CD8-positive, alpha-beta memory T cell (primary cell): ENCODE measurements at places on chromosomes 5 and 9.

- no peak for DNase-seq
Measured at GRCh38 chr5:101678481-101679193, 617.4 kb downstream of the SLCO4C1 start.

GRCh38 chr9:92275541-92275940, 18.0 kb downstream of the IARS1 start:
- no peak for DNase-seq

DNA sequence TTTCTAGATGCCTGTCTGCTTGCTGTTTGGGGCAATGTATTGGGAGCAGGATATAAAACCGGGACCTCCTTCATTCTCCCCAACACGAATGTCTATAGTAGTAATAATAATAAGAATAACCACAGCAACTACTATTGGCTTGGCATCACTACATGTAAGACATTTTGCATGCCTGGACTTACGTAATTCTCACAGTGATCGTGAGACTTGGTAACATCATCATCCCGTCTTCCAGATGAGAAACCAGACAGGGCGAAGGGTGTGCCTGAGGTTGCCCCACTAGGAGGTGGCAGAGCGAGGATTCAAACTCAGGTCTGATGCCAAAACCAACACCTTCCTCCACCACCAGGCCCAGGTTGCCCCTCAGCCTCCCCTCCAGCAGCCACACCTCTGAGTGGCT, 185.1 kb downstream of the RGS3 start:
- no peak for DNase-seq

DNA sequence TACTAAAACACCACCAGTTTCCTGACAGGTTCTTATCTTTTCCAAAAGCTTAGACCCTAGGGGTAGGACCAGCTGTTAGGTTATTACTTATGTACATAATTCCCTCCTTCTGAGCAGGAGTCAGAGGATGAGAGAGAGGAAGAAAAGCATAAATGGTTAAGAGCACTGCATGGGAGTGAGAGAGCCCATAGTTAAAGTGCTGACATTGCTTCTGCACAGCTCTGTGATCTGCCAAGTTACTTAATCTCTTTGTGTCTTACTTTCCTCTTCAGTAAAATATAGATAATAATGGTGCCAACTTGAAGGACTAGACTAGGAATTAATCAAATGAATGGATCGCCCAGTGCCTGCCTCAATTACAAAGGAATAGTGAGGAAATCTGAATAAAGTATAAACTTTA, 66.4 kb downstream of the NRG2 start:
- no peak for DNase-seq

GRCh38 chr5:111163000-111163399, 61.2 kb upstream of the CAMK4 start:
- DNase-seq: no peak

- no peak for DNase-seq
Measured at GRCh38 chr5:169826618-169827017, 153.7 kb downstream of the INSYN2B start.

DNA sequence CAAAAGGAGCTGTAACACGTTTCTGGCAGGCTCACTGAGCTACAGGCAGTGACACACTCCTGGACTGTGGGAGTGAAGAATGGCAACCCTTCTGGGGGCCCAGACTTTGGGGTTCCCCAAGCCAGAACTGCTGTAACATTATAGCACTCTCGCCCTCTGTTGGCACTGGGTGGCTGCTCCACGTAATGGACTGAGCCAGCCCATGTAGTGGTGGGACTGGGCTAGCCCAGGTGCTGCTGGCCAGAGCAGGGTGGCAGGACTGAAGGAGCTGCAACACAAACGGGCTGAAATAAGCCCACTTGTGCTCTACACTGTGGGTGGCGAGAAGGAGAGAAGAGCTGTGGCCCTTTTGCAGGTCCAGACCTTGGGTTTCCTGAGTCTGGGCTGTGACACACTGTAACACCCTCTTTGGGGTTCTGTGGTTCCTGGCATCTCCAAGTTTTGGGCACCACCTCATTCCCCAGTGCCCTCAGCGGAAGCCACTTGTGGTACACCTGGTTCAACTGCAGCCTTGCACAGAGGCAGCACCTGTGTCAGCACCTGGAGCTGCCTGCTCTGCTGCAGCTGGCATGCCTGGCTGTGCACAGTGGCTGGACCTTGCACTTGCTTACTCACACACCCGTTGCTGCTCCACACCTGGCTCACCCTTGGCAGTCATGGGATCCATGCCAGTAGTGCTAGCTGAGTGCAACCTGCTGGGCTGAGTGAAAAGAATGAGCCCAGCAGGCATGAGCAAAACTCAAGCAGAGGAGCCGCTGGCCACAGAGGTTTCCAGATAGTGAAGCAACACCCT, 95.0 kb upstream of the PRR16 start:
- no peak for DNase-seq

DNA sequence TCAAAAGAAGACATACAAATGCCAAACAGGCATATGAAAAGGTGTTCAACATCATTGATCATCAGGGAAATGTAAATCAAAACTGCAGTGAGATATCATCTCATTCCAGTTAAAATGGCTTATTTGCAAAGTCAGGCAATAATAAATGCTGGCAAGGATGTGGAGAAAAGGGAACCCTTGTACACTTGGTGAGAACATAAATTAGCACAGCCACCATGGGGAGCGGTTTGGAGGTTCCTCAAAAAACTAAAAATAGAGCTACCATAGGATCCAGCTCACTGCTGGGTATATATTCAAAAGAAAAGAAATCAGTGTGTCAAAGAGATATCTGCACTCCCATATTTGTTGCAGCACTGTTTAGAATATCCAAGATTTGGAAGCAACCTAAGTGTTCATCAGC, 50.3 kb downstream of the AP3S1 start:
- DNase-seq: no peak

- DNase-seq: no peak
Measured at GRCh38 chr9:129280623-129281271, 102.7 kb upstream of the IER5L start.

DNA sequence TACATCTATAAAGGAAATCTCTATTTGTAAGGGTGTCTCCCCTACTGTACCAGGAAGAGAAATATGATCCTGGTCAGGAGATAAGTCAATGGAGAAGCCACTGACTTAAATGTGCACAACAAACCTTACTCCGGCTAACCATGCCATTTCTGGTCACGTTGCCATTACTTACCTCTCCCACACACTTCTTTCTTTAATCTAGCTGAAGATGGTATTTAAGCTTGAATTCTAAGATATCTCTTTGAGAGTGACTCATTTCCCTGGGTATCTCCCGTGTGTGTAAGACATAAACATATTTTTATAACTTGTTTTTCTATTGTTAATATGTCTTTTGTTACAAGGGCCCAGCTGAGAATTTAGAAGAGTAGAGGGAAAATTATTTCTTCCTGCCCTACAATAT, 296.6 kb downstream of the SEMA5A start:
- DNase-seq: no peak

- no peak for DNase-seq
Measured at GRCh38 chr9:106284296-106284695, 578.7 kb upstream of the ZNF462 start.

DNA sequence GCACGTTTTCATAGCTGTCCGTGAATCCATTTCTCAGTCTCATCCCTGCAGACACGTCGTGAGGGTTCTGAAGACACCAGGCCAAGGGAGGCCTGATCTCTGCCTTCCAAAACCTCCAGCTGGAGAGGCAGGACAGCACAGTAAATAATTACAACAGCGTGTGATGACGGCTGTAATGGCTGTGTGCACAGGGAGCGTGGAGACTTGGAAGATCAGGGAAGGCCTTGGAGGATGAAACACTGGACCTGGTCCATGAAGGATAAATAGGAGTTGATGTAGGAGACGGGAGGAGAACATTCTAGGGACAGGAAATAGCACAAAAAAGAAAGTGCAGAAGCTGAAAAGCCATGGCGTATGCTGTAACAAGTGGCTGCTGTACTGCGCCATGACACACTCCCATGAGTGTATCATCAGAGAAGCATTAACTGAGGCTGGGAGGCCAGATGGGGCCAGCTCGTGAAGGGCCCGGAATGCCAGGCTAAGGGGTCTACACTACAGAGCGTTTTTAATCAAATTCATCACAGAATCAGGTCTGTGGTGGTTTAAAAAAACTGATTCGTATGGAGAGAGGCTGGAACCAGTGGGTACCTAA, 97.2 kb downstream of the CRB2 start:
- no peak for DNase-seq

DNA sequence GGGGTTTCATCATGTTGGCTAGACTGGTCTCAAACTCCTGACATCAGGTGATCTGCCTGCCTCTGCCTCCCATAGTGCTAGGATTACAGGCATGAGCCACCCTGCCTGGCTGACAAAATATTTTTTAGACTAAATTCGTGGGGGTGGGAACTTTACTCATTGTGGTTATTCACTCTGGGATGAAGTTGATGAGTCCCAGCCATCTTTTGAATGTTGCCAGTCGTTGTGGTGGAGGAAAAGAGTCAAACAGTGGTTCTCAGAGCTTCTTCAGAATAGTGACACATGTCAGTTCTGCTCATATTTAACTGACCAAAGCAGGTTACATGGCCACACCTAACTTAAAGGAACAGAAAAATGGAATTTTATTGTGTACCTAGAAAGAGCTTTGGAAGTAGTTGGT, 6.9 kb downstream of the SREK1 start:
- DNase-seq: no peak

- no peak for DNase-seq
Measured at GRCh38 chr5:156685481-156685880, 164.6 kb upstream of the PPP1R2B start.

- no peak for DNase-seq
Measured at GRCh38 chr9:36193023-36193422, 2.3 kb downstream of the CLTA start.

DNA sequence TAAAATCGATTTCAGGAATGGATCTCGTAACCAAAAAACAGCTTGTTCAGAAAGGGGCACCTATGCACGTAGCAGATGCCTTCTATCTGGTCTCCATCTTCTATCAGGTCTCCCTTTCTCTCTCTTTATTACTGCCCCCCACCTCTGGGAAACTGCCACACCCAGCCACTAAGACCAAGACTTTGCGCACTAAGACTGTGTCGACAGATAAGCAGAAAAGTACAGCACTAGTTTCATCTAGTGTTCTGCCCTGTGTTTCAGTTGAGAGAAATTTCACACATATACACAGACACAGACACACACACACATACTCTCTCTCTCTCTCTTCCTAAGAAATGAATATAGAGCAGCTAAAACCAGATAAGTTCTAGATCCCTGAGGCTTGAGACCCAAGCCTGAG, 210.1 kb upstream of the MAP3K1 start:
- DNase-seq: no peak

GRCh38 chr5:173577817-173578216, 38.6 kb downstream of the BOD1 start:
- no peak for DNase-seq

GRCh38 chr9:33923998-33924701, 107.2 kb downstream of the UBE2R2 start:
- no peak for DNase-seq

DNA sequence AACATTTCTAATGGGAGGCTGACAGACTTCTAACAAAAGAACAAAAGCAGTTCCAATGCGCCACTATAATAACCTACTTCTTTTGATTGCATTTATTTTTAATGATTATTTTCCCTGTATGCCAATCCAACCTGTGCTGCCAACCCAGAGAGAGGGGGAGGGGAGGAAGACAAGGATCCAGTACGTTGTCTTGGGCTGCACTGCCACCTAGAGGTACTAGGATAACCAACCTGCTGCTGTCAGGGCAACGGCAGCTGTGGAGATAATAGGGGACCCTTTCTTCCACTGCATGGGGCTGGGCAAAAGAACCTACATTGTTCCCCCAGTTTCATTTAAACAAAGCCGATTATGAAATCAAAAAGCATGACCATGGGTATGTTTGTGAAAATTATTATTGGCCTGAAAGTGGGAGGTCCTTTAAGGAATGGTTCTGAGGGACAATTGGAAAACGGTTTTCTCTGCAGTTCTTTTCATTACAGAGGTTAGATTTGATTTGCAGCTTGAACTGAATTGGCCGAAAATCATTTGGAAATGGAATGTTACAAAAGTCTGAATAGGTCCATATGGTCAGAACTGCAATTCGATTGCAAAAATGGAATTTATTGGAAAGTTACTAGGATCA, 101.3 kb downstream of the RASEF start:
- peak; percentile 7 for DNase-seq

DNA sequence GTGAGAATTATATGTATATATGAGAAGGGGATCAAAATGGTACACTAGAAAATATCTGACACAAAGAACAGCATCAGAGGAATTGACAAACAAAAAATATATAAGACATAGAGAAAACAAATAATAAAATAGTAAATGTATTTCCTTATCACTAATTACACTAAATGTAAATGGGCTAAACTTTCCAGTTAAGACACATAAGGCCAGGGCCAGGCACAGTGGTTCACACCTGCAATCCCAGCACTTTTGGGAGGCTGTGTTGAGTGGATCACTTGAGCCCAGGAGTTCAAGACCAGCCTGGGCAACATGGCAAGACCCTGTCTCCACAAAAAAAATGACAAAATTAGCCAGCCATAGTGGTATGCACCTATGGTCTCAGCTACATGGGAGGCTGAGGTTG, 8.5 kb downstream of the FBXL17 start:
- no peak for DNase-seq

GRCh38 chr9:113375057-113376023, 1.4 kb downstream of the HDHD3 start:
- DNase-seq: no peak

GRCh38 chr5:598564-598890, 13.6 kb upstream of the CEP72 start:
- no peak for DNase-seq

DNA sequence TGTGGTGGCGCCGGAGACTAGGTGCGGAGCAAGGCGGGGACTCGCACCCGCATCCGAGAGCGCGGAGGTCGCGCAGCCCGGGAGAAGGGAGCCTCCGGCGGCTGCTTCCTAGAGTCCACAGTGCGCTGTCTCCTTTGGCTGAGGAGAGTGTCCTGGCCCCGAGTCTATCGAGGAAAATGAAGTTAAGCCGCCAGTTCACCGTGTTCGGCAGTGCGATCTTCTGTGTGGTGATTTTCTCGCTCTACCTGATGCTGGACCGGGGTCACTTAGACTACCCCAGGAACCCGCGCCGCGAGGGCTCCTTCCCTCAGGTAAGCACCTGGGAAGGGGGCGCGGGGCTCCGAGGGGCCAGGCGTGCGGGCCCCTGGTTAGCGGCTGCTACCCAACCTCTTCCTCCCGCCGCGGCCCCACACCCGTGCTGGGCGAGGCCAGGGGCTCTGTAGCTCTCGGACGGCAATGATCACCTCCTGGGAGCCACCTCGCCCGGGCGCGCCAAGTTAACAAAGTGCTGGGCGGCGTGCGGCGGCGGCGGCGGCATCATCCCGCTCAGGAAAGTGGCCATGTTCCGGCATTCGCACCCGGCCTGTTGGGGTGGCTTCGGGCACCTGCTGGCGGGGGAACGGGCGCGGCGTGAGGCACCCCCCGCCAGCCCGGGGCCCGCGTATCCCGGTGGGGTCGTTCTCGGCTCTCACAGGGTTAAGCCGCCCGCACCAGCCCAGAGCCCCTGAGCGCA, 681 bp downstream of the MAN2A1 start:
- no peak for DNase-seq

- DNase-seq: no peak
Measured at GRCh38 chr5:68219161-68219816, 3.7 kb downstream of the PIK3R1 start.

DNA sequence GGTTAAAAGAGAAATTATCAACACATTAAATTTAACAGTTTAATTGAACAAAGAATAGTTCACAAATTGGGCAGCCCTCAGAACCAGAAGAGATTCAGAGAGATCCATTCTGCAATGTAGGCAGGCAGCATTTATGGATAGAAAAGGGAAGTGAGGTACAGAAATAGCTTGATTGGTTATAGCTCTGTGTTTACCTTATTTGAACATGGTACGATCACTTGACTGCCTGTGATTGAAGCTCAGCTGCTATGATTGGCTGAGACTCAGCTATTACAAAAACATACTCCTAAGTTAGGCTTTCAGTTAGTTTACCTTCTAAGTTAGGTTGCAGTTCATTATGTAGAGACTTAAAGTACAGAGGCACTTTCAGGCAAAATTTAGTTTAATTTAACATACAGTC, 7.3 kb downstream of the CNTRL start:
- no peak for DNase-seq
